Activated CD4-positive, alpha-beta T cell treated with anti-CD3 and anti-CD28 coated beads for 48 hours (primary cell): ENCODE measurements at places on chromosomes 11 and 22.

DNA sequence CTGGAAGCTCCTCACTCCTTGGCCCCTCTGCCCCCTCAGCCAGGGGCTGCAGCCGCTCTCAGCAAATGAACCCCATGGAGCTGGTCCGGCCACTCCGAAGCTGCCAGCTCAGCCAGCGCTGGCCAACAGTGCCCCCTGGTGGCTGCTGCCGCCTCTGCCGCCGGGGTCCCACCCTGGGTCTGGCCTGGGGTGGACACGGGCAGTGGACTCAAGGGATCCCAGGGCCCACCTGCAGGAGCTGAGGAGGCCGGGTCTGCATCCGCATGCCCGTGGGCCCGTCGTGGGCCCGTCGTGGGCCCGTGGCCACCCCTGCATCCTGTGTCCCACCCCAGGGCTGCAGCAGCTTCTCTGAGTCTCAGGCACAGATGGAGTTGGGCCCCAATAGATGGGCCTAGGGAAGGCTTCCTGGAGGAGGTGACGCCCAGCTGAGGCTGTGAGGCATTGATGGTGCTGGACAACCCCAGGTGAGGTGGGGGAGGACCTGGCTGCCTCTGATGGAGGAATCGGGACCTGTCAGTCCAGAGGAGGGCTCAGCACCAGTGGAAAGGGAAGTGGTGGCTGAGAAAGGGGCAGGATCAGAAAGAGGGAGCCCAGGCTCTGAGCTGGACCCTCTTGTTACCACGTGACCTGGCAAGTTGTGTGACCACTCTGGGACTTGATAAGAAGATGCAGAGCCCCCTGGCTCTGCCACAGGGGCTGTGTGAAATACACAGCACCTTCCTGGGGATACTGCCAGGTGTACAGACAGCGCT is 522.3 kb downstream of the BRD1 start:
- peak; percentile 77 for DNase-seq

GRCh38 chr11:69896250-69896649 is 77.0 kb upstream of the FGF3 start:
- DNase-seq = no peak

GRCh38 chr22:46140989-46141928 is 9.1 kb upstream of the PPARA start:
- no peak for DNase-seq

DNA sequence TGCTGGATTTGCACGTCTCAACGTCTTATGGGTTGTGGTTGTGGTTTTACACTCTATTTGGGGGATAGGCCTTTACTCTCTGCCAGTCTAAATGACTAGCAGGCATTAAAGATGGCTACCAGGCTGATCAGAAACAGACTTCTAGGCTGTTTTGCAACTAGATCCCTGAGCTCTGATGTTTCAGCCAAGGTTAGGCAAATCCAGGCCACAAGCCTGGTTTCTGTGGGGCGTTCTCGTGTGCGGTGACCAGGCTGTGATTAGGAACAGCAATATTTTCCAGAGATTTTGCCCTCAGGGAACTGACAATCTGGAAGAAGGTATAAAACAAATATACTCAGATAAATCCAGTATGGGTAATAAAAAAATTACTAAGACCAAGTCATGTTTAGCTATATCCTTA is 502.4 kb downstream of the INSC start:
- DNase-seq = no peak

DNA sequence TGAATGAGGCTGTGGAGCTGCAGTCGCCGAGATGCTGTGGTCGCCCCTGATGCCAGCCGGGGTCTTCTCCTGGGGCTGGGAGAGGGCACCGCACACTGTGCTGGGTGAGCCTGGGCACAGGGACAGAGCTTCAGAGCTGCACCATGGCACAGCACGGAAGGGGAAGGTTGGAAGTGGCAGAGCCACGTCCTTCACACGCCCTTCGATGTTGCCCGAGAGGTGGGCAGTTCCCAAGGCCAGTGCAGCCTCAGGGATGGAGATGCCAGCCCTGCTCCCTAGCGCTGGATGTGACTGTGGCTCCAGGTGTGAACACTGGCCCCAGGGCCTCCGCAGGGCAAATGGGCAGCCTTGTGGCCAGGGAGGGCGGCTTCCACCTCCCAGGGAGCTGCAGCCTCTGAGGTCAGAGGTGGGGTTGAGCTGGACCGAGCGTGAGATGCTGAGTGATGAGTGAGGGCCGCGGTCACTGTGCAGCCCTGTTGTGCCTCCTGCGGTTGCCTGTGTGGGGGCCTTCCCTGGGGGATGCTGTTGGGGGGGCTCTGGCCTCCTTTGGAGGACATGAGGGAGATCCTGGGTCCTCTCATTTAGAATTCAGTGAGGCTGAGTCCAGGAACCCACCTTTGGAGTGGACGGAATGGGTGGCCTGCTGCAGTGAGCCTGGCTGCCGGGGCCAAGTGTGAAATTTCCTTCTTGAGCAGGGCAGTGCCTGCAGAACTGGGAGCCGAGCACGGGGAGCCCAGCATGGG is 1090.0 kb downstream of the BRD1 start:
- DNase-seq = no peak

DNA sequence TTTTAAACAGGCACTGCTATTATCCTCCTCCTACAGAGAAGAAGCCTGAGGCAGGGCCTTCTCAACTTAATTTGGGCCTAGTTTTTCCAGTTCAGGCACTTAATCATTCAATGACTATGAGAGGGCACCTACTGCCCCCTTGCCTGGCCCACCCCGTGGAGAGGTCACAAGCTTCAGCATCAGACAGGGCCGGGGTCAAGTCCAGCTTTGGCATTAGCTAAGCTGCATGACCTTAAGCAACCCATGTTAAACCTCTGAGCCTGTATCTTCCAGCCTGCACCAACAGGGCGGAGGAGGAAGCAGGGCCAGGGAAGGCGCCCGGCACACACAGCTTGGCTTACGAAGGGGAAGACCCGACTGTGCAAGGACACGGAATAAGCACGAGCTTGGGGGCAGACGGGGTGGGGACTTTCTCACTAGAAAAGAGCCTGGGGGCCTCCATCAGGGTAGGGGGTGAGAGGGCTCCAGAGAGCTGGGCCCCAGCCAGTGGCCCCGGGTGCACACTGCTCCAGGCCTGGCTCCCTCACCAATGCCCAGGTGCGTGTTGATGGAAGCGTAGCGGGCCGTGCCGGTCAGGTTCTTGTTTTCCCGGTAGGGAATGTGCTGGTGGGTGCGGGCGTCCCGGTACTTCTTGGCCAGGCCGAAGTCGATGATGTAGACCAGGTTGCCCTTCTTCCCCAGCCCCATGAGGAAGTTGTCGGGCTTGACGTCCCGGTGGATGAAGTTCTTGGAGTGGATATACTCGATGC is 16.9 kb downstream of the CSNK1E start:
- no peak for DNase-seq

DNA sequence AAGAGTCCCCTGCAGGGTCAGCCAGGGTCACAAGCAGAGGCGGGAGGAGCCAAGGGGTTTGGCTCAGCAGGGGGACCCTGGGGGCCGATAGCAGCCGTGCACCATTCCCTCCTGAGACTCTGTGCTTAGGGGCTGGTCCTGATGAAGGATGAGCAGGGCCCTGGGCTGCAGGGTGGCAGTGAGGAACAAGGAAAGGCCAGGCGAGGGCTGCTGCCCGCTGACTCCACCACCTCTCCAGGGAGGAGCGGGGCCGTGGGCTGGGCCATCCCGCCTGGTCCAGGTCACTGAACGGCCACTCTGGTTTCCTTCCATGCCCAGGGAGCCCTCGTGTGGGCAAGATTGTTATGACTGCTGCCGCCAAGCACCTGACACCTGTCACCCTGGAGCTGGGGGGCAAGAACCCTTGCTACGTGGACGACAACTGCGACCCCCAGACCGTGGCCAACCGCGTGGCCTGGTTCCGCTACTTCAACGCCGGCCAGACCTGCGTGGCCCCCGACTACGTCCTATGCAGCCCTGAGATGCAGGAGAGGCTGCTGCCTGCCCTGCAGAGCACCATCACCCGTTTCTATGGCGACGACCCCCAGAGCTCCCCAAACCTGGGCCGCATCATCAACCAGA is 9.2 kb upstream of the NDUFS8 start:
- DNase-seq = no peak

DNA sequence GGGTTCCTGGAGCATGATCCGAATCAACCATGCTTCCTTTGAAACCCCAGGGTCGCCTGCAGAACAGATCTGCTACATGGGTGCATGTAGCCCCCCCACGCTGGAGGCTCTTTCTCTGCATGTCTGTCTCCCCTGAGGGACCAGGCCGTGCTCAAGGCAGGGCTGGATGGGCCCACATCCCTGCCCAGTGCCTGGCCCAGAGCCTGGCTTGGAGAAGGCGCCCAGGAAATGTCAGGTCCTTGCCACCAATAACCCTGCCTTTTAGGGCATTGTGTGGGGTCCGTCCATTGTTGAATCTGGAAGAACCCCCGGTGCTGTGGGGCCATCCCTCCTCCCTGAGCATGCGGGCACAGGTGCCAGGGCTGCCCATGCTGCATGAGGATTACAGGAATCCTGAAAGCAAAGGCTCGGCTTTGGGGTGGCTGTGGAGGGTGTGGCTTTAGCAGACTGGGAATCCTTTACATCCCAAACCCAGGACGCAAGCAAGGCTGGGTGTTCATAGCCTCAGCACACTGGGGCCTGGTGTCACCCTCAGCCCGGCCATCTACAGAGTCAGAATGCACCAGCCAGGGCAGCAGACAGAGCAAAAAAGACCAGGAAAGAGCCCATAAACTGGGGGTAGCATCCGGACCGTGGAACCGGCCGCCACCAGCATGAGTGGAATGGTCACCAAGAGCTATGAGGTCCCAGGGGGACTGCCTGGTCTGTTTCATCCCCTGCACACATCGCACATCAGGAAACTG is 48.2 kb downstream of the RTL6 start:
- DNase-seq = no peak

DNA sequence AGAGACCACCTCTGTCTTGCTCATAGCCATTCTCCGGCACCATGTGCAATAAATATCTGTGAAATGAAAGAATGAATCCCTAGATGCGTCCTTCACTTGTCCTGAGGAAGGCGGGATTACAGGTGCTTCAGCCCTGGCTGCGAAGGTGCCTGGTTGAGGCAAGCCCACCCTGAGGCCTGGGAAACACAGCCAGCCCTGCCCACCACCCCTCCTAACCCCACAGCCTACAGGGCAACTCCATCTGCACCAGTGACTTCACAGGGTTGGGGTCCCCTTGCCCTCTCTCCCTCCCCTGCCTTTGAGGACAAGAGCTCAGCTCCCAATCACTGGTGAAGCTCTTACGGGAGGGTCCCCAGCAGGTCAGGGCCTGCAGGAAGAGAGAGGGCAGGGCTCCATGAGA is 17.5 kb upstream of the SCGB1A1 start:
- no peak for DNase-seq

- DNase-seq = no peak
These were observed 210.6 kb downstream of the NTM start for GRCh38 chr11:131581046-131581445.

DNA sequence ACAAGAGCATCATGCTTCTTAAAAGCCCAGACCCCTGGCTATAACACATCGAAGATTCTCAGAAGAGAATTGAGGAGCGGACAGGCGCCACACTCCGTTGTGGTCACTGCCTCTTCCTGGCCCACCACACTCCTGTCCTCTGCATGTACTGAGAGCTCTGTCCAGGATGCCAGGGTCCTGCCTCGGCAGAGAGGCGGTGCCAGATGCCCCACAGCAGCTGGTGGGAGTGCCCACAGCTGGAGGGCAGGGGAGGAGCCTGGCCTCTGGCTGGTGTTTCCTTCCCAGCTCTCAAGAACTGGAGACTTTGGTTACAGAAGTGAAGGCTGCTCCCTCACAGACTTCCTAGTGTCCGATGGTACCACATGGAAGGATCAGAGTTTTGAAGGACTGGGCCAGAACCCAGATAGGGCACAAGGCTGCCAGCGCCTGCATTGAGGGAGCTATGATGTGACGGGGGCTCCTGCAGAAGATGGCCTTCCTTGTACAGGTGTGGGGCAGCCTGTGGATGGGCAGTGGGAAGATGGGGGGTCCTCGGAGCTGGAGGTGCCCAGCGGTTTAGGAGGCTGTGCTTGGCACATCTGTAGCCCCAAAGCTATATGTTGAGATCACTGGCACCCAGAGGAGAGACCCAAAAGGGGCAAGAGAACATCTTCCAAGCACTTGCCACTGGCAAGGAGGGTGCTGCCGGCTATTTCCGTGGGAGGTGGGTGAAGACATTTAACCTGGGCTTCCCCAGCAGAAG is 19.4 kb downstream of the RSPH14 start:
- no peak for DNase-seq

DNA sequence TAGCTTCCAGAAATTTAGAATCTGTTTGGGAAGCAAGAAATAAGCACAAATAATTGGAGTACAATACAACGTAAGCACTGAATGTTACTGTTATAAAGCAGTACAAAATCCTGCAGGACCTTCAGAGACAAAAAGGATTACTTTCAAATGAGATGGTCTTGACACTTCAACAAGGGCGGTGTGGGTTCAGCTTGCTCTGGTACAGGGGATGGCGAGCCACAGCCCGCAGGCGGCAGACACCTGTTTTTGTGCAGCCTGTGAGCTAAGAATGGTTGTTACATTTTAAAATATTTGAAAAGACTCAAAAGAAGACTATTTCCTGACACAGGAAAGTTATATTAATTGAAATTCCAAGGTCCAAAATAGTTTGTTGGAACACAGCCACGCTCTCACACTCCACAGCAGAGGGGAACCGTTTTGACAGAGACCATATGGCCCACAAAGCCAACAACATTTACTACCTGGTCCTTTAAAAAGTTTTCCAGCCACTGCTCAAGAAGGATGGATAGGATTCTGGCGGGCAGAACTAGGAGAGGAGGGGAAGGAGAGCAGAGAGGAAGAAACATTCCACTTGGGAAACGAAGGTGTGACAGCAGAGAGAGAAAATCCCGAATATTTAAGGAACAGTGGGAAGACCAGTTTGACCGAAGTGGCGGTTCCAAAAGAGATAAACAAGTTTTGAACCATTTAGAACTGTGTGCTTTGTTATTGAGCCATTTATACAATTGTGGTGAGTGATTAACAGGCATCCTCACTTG is 6.3 kb downstream of the PRDM10 start:
- no peak for DNase-seq

DNA sequence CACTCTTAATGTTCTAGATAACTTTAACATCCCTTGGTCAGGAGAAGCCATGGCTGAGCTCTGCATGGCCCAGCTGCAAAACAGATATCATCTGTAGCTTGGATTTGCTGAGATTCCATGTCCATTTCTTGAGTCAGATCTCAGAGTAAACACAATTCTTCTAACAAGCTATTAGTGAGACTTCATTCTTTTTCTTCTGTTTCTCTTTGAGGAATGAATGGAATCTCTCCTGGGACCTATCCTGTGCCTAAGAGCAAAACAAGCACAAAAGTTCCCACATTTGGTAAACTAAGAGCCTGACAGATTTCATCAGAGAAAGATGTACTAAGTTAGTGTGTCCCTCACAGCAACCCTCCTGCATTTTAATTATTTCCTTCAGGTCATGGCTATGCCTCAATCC is 142.8 kb downstream of the MAML2 start:
- no peak for DNase-seq

DNA sequence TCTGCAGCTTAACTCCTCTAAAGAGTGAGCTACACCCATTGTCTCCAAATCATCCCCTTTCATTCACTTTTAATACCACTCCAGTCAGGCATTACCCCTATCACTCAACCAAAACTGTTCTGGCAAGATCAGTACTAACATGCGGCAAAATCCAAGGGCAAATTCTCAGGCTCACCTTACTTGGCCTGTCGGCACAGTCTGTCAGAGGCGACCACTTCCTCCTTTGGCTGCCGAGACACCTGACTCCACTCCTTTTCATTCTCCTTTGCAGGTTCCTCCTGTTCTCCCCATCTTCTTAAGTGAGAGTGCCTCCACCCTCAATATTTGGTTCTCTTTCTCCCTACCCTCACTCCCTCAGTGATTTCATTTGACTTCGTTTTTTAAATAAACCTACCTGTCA is 4.2 kb downstream of the C11orf91 start:
- DNase-seq = no peak

- no peak for DNase-seq
These were observed 10.4 kb downstream of the GP1BB start for GRCh38 chr22:19733755-19734154.

GRCh38 chr11:36455658-36456111 is 54.4 kb downstream of the TRAF6 start:
- DNase-seq = no peak
